Brain pericyte (primary cell): ENCODE measurements at places on chromosomes 16 and 17.

DNA sequence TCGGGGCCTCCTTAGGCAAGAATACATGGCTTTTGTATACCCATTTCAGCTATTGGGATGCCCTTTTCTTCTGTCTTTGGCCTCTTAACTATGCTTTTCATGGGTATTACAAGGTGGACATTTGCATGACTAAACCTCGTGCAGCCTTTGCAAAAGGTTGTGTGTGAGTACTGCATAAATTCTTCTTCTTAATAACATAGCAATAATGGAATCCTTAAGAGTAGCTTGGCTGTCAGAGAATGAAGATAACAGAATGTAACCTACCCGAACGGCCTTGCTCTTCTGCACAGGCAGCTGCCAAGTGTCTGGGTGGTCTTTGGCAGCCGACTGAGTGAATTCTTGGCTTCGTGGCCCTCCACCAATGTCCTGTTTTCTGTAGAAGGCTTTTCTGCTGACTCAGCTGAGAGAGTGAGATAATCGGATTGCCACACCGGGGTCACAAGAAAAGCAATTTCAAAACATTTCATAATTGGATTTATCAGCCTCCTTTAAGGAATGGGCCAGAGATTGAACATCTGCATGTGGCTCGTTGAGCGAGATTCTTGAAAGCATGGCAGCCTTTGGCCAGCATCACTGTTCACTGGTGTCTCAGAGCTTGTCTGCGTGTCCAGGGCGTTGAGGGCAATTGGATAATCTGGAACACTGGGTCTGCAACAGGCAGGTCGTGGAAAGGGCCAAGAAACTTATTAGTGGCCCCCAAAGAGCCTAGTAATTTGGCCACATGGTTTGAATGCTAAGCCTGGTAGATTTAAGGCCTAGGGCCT lies 13.4 kb downstream of the IRF8 start:
- DNase-seq, result no peak

DNA sequence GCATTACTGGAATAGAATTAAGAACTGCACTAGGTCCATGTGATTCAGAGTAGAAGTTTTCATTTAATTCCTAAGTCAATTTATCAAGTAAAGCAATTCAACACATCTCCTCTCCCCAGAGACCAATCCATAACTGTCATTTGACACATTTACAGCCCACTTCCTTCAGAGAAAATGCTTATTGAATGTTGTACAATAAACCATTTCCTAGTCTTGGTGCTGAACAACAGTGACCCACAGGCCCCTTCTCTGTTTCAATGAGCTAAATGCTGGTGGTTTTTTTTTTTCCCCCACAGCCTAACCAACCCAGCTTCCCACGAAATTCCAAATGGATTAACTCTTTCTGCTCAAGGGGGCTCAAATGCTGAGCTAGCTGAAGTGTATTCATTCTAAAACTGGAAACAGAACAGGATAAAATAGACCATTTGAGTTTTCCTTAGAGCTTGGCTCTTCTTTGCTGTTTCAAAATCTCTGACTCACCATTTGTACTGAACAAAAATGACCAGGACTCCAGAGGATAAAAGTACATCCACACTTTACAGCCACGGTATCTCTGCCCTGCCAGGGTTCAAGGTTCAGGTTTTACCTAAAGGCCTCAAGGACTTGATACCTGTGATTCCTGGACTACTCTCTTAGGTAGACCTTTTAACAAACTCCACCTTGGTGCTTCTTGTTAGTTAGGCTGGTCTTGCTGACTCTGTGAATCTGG lies 62.3 kb downstream of the TMEM100 start:
- no peak for DNase-seq

DNA sequence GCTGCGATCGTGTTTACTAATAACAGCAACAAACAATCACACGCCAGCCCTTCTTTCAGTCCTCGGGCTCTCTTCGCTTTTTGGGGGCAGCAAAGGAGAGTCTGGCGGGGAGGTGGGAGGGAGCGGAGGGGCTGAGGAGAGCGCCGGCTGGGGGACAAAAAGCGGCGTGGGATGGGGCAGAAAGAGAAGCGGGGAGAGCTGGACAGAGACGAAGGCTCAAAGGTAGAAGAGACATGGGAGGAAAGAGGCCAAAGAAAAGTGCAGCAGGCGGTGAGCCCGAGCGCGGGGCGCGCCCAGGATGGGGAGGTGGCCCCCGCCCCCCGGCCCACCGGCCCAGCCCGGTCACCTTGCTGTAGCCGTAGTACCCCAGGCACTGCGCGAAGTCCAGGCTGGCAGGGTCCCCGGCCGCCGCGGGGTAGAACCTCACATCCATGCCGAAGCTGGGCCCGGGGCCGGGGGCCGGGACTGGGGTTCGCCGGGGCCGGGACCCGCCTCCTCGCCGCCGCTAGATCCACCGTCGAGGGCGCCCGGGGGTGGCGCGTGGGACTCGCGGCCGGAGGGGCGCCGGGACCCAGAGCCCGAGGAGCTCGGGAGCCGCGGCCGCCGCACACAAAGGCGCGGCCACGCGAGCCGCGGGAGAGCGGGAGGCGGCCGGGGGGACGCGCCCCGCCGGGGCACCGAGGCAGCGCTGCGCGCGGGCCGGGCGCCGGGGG lies 496 bp downstream of the TOX3 start:
- DNase-seq, result no peak

- DNase-seq, result no peak
Measured at GRCh38 chr16:70529051-70529777, 5.6 kb downstream of the SF3B3 start.

DNA sequence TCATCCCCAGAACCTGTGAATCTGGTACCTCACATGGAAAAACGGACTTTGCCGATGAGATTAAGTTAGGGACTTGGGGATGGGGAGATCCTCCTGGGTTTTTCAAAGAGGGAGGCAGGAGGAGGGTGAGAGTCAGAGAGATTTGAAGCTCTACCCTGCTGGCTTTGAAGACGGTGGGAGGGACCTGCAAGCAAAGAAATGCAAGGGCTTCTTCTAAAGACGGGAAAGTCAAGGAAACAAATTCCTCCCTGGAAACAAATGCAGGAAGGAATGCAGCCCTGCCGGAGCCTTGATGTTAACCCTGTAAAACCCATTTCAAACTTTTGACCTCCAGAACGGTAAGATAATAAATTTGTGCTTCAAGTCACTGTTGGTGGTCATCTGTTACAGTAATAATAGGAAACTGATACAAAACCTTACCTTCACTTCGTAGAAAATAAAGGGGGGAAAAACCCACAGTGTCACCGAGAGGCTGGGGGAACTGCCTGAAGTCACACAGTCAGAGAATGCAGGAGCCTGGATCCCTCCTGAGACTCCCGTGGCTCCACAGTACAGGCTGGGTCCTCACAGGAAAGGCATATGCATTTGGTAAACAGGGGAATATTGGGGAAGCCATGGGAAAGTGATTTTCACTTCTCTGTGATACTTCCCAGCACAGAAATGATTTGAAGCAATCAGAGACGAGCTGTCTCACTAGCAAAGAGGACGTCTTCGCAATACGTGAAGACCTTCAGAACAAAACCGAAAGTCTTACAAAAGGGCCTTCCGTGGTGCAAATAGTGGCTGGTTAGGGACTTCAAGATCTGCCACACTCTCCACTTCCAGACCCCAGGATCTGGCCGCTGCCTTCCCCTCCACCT lies 58.9 kb upstream of the CLEC3A start:
- DNase-seq, result no peak

DNA sequence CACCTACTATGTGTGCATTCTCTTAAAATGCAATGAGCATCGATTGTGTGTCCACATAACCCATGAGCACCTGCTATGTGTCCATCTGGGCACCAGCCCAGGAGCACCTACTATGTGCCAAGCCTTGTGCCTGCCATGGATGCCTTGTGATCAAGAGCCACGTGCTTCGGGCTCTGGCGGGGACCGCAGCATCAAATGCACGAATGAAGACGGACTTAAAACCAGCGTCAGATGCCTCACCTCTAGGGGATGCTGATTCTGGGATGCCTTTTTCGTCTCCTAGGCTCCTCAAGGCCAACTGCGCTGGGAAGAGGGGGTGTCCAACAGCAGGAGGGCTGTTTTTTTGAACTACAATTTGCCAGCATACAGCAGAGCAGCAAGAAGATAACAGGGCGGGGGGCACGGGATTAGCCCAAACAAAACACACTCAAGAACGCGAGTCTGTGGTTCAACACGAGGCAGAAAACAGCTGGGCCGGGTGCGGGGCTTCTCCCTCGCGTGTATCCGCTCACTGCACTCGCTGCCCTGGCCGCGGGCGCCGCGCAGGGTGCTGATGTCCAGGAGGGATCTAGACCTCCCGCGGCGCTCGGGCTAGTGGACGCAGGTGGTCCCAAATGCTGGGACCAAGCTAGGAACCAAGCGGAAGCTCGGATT lies 1.2 kb upstream of the GLIS2 start:
- DNase-seq, result no peak

GRCh38 chr16:67399218-67399733 lies 6.0 kb upstream of the TPPP3 start:
- DNase-seq, result no peak

DNA sequence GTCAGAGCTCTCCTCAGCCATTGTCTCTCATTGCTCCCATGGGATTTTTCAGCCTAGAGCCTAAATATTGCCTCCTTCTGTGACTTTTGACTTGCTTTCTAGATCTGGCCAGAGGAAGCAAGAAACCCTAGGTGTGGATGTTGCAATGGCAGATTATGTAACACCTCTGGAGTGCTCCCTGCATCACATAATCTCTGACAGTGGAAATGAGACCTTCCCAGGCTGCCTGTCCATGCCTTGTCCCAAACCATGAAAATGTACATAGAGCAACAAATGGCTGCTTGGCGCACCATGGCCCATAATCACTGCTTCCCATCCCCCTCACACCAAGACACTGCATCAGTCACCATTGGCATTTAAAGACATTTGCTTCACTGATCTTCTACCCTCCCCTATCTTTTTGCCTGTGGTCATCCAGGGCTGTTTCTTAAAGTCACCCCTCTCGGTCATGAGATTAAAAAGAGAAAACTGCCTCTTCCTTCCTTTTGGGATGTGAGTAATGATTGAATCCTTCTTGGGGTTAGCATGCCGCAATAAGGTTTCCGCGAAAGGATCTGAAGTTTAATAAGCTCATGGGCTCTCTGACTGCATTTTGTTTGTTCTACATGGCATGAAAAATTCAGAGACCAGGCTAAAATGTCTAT lies 34.2 kb upstream of the CCL2 start:
- no peak for DNase-seq

GRCh38 chr16:407253-407652 lies 5.6 kb downstream of the DECR2 start:
- DNase-seq, result no peak

GRCh38 chr16:3413730-3414379 lies 12.8 kb downstream of the ZNF174 start:
- DNase-seq, result no peak

- no peak for DNase-seq
Measured at GRCh38 chr17:43917348-43918025, 10.2 kb upstream of the MPP2 start.

- DNase-seq, result no peak
Measured at GRCh38 chr17:79116575-79117368, 42.1 kb downstream of the ENGASE start.
